Activated CD4-positive, alpha-beta T cell treated with anti-CD3 and anti-CD28 coated beads, Interleukin-2, amount 10 ng/mL, durations not matched to agents 7 days and 5 days (primary cell): ENCODE measurements at places on chromosomes 2 and 18.

DNA sequence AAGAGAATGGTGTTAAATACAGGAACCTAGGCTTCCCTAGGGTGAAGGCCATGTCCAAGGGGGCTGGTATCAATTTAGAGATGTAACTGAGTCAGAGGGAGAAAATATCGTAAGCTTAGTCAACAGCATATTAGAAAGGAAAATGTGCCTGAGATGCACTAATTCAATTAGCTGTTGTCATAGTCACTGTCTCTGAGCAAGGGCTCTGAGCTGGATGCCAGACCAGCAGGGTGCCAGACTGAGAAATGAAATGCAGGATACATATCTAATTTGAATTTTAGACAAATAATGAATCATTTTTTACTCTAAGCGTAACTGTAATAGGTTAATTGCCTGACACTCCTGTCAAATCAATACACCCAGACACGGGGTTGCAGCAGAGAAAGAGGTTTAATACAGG is 11.4 kb upstream of the SLC35F6 start:
- H3K36me3 ChIP-seq: no peaks in the 10 kb centered on the region
- no peaks in the 10 kb centered on the region for H3K27me3 ChIP-seq
- H3K4me3 ChIP-seq: no peak overlapping the region
- no peak overlapping the region for H3K27ac ChIP-seq
- DNase-seq: no peak
- H3K4me1 ChIP-seq: peaks cover 5% of the 10 kb centered on the region

DNA sequence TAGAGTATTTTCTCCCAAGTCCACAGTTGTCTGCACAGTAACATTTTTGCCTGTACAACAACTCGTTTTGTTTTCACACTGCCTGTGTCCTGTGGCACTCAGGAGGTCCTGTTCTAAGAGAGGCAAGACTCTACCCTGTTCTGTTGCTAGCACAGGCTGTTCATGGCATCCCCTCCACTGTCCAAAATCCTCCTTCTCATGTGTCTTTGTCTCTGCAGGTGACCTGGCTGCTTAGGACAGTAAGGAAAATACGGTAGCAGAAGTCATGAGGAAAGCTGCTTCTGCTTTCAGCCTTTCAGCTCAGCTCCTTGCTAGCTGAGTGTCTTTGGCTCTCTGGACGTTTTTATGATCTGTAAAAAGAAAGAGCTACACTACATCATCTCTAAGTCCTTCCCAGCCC is 205.9 kb downstream of the C1D start:
- no peaks in the 10 kb centered on the region for H3K27me3 ChIP-seq
- no peak overlapping the region for H3K27ac ChIP-seq
- no peak overlapping the region for H3K4me3 ChIP-seq
- no peaks in the 10 kb centered on the region for H3K4me1 ChIP-seq
- no peak for DNase-seq

DNA sequence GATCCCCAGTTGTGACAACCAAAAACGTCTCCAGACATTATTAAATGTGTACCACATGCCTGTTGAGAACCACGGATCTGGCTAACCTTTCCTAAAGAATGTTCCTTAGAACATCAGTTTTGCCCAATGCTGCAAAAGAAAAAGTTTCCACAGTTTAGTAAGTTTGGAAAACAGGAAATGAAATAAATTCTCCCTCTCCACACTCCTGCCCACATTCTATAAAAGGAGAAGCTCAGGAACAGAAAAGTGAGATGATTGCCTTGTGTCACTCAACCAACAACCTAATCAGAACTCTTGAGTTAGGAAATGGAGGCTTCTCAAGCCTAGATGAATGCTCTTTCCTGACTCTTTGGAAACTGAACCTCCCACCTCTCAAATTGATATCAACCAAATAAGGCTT is 56.1 kb upstream of the NFE2L2 start:
- no peak for DNase-seq
- H3K27ac ChIP-seq: no peak overlapping the region
- no peaks in the 10 kb centered on the region for H3K27me3 ChIP-seq

GRCh38 chr2:3650140-3650920 is 7.7 kb upstream of the ALLC start:
- H3K36me3 ChIP-seq: no peaks in the 10 kb centered on the region
- H3K27me3 ChIP-seq: no peaks in the 10 kb centered on the region
- H3K4me3 ChIP-seq: no peak overlapping the region

DNA sequence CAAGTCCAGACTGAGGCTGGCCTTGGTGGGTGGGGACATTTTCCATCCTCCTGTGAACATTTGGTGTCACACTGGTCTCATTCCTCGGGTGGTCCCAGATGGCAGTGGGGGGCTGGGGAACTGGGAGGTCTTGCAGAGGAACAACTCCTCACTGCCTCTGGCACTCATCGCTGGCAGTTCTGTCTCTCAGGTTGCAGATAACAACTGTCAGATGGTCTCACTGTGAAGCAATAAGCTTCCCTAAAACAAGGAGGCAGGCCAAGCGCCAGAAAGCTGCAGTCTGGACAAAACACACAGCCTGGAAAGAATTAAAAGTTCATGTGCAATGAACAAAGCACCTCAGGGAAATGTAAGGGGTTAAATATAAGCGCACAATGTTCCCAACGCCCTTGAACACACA is 78.1 kb downstream of the IRS1 start:
- no peak for DNase-seq
- no peak overlapping the region for H3K4me3 ChIP-seq
- H3K27ac ChIP-seq: no peak overlapping the region
- no peaks in the 10 kb centered on the region for H3K36me3 ChIP-seq

- no peaks in the 10 kb centered on the region for H3K4me1 ChIP-seq
- H3K4me3 ChIP-seq: no peak overlapping the region
- no peak overlapping the region for H3K27ac ChIP-seq
Observed at GRCh38 chr18:1511619-1512311, 607.1 kb downstream of the ADCYAP1 start.

- no peaks in the 10 kb centered on the region for H3K27me3 ChIP-seq
- H3K4me1 ChIP-seq: no peaks in the 10 kb centered on the region
- DNase-seq: no peak
- no peak overlapping the region for H3K4me3 ChIP-seq
- no peaks in the 10 kb centered on the region for H3K36me3 ChIP-seq
Observed at GRCh38 chr2:142290931-142291330, 160.1 kb upstream of the LRP1B start.

GRCh38 chr2:143524119-143524553 is 394.9 kb downstream of the ARHGAP15 start:
- peaks cover 38% of the 10 kb centered on the region for H3K4me1 ChIP-seq
- no peak for DNase-seq
- no peaks in the 10 kb centered on the region for H3K27me3 ChIP-seq

DNA sequence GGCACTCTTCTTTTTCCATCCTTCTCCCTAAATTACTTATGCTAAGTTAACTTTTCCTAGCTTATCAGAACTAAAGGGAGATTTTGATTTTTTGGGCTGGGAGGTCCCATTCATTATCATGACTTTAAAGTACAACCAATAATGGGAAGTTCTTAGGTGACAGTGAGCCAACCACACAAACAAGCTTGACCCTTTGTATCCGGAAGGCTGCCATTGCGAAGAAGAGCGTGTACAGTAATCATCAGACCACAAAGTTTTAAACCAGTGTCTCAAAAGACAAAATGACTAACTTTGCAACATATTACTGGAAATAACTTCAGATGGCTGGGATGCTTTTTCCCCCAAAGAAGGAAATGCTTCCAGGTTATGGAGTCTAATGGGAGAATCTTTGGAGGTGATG is 298.1 kb downstream of the TGIF1 start:
- H3K36me3 ChIP-seq: no peaks in the 10 kb centered on the region
- H3K4me3 ChIP-seq: no peak overlapping the region
- H3K27ac ChIP-seq: no peak overlapping the region
- no peak for DNase-seq
- H3K27me3 ChIP-seq: no peaks in the 10 kb centered on the region

GRCh38 chr2:46502291-46502885 is 23.0 kb downstream of the TMEM247 start:
- H3K4me1 ChIP-seq: peaks cover 14% of the 10 kb centered on the region
- no peaks in the 10 kb centered on the region for H3K36me3 ChIP-seq
- H3K4me3 ChIP-seq: no peak overlapping the region
- H3K27ac ChIP-seq: no peak overlapping the region

DNA sequence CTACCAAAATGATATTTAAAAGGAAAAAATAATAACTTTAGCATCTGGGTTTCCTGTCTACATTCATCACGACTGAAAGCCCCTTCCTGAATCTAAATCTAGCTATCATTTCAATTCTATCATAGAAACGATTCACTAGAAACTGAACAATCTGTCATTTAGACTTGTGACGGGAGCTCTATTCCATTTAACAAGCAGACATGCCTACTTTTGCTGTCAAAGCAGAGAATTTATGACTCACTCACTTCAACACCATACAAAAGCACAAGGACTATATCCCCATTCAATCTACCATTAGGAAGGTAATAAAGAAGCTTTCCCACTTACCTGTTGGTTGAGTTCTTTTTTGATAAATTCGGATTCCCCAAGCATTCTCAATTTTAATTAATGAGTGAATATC is 1072.3 kb downstream of the LRP1B start:
- H3K4me1 ChIP-seq: no peaks in the 10 kb centered on the region
- no peak overlapping the region for H3K27ac ChIP-seq
- DNase-seq: no peak
- no peak overlapping the region for H3K4me3 ChIP-seq
- no peaks in the 10 kb centered on the region for H3K36me3 ChIP-seq
- H3K27me3 ChIP-seq: no peaks in the 10 kb centered on the region

- H3K4me1 ChIP-seq: no peaks in the 10 kb centered on the region
- peaks cover 10% of the 10 kb centered on the region for H3K27me3 ChIP-seq
- H3K27ac ChIP-seq: no peak overlapping the region
- H3K4me3 ChIP-seq: no peak overlapping the region
- no peak for DNase-seq
- H3K36me3 ChIP-seq: no peaks in the 10 kb centered on the region
Observed at GRCh38 chr18:12086677-12087470, 6.8 kb upstream of the ANKRD62 start.

DNA sequence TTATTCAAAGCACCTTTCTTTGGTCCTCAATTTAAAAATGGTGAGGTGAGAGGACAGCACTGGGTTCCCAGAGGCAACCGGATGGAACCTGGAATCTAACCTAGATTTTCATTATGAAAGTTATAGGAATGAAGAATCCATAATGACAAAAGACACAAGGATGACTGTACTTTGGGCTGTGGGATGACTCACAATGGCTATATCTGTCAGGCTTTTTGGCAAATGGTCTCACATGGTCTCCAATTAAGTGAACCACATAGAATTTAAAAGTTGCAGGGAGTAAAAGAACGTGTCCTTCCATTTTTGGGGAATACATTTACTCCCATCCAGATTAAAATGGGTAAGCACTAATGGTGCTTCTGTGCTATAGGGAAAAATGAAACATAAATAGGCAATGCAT is 31.8 kb upstream of the LYPD1 start:
- DNase-seq: no peak
- H3K4me3 ChIP-seq: no peak overlapping the region
- H3K4me1 ChIP-seq: no peaks in the 10 kb centered on the region
- no peak overlapping the region for H3K27ac ChIP-seq

- peaks cover 14% of the 10 kb centered on the region for H3K4me1 ChIP-seq
- peaks cover 6% of the 10 kb centered on the region for H3K36me3 ChIP-seq
- H3K27me3 ChIP-seq: peaks cover 84% of the 10 kb centered on the region
- H3K4me3 ChIP-seq: peak overlapping the region; percentile 52
- peak; percentile 78 for DNase-seq
Observed at GRCh38 chr2:118855451-118856279, 8.2 kb upstream of the EN1 start.

DNA sequence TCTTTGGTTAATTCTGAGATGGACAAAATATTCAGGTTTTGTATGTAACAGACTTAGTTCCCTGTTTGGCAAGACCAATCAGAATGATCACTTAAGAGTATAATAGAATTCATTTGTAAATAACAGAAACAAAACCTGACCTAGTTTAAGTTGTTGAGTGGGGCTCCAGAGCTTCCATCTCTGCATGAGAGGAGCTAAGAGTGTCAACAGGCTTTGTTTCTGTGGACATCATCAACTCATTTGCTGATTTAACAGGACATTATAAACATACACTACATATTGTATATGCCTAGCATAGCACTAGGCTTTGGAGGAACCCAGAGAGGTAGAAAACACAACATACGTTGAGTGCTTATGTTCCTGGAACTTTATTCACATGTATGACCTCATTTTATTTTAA is 75.3 kb upstream of the TRIB2 start:
- no peak overlapping the region for H3K27ac ChIP-seq
- peaks cover 9% of the 10 kb centered on the region for H3K4me1 ChIP-seq
- no peak for DNase-seq
- H3K4me3 ChIP-seq: no peak overlapping the region
- no peaks in the 10 kb centered on the region for H3K27me3 ChIP-seq

- no peaks in the 10 kb centered on the region for H3K36me3 ChIP-seq
- DNase-seq: no peak
- no peak overlapping the region for H3K27ac ChIP-seq
- no peaks in the 10 kb centered on the region for H3K4me1 ChIP-seq
- H3K27me3 ChIP-seq: no peaks in the 10 kb centered on the region
Observed at GRCh38 chr2:59012971-59013370, 771.8 kb upstream of the FANCL start.

DNA sequence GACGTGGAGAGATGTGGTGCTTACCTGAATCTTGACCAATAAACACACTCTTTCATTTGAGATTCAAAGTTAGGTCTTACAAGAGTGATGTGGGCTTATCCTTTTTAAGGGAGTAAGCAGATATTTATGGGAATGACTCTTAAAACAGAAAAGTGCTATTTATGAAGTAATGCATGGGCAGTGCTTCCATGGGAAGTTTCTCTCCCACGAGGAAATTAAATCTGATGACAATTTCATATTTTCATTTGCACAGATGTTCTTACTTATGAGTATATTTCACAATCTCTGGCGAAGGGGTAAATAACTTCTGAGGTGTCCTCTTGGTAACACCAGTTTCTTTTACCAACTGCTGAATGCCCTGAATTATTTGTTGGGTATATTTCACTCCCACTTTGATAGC is 21.0 kb downstream of the PNPT1 start:
- DNase-seq: no peak
- H3K27me3 ChIP-seq: no peaks in the 10 kb centered on the region
- no peak overlapping the region for H3K4me3 ChIP-seq
- H3K4me1 ChIP-seq: no peaks in the 10 kb centered on the region
- H3K36me3 ChIP-seq: peaks cover 20% of the 10 kb centered on the region
- no peak overlapping the region for H3K27ac ChIP-seq

DNA sequence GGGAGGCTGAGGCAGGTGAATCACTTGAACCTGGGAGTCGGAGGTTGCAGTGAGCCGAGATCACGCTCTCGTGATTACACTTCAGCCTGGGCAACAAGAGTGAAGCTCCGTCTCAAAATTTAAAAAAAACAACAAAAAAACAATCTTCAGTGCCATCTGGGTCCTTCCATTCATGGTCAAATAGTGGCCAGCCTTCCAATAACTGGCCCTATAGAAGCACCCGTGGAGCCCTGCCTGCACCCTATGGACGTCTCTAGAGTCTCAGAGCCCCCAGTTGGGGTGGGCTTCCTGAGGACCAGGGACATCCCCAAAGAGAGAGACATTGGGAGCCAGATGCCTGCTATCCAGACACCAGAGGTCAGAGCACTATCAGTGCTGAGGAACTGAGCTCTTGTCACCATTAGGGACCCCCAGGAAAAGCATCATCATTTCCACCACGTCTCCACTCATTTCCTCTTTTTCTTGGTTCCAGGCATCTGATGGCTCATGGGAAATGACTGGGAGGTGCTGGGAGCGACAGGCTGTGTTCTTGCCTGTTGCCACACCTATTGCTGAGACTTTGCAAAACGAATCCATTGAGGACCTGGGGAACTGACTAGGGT is 9.4 kb downstream of the NEU2 start:
- no peaks in the 10 kb centered on the region for H3K36me3 ChIP-seq
- no peak overlapping the region for H3K27ac ChIP-seq
- H3K4me1 ChIP-seq: no peaks in the 10 kb centered on the region
- no peak overlapping the region for H3K4me3 ChIP-seq
- H3K27me3 ChIP-seq: peaks cover 3% of the 10 kb centered on the region
